ENCODE measurements at places on chromosomes 7 and 10. TPM values are rescaled to one million over a fixed set of nuclear protein-coding genes. Genes with fewer than 3 reads are reported as not detected.

- no peak overlapping the region for H3K4me3 ChIP-seq
- no peaks in the 10 kb centered on the region for H3K4me1 ChIP-seq
- H3K36me3 ChIP-seq = no peaks in the 10 kb centered on the region
- no peak overlapping the region for H3K27ac ChIP-seq
Observed at GRCh38 chr10:110040108-110040507, 32.3 kb downstream of the ADD3 start.

DNA sequence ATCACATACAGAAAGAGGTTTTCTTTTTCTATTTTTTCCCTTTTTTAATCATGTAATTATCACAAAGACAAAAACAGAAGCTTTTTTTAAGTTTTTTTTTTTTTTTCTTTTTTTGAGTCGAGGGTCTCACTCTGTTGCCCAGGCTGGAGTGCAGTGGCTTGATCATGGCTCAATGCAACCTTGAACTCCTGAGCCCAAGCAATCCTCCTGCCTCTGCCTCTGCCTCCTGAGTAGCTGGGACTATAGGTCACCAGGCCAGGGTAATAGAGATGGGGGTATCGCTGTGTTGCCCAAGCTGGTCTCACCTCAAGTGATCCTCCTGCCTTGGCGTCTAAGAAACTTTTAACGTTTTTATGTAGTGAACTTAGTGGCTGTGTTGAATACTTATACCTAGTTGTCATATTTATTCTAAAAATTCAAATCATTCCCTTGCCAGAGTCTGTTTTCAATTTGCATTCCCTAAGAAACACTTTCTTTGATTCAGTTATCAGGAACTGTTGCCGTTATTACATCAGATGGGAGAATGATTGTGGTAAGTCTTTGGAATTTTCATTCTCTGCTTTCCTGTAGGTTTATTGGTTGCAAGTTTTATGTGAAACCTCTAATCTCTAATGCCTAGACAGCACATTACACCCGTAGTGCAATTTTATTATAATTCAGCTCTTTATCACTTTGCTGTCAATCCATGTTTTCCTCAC, 1.3 kb downstream of the LSM8 start:
- H3K27ac ChIP-seq = 0 out of 2 replicates have a peak overlapping the region, but pooled peaks have one; percentile 66
- DNase-seq = no peak
- no peaks in the 10 kb centered on the region for H3K27me3 ChIP-seq
- peak overlapping the region; percentile 91 for H3K4me3 ChIP-seq

DNA sequence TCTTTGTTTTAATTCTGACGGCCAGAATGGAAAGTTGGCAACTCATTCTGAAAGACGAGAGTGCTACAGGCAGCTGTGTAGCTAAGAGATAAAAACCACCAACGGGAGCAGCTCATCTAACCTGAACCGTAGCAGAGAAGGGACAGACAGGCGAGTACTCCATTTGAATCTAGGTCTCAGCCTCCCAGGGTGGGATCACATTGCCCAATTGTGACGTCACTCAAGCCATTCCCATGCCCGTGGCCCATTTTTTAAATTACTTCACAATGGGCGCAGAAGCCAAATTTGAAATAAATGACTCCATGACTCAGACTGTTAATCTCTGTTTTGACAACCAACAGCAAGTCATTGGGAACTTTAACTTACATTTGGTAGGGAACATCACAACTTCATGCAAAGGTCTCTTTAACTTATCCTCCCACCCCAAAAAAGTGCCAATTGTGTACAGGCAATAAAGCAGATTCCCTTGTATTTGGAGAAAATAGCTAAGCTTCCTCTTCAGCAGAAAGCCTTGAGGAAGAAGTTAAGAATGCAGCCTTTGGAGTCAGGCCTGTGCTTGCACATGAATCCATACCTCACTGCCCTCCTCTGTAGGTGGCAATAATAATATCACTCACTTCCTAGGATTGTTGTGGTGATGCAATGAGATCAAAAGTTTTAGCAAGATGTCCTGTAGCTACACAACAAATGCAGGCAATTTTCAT, 93.2 kb upstream of the KIF5B start:
- no peaks in the 10 kb centered on the region for H3K36me3 ChIP-seq
- H3K4me3 ChIP-seq = no peak overlapping the region
- peak; percentile 37 for DNase-seq

- H3K36me3 ChIP-seq = no peaks in the 10 kb centered on the region
- H3K4me1 ChIP-seq = no peaks in the 10 kb centered on the region
- no peak overlapping the region for H3K4me3 ChIP-seq
- DNase-seq = no peak
- H3K27me3 ChIP-seq = 0 out of 2 replicates have a peak, but pooled peaks cover 6% of the 10 kb centered on the region
- no peak overlapping the region for H3K27ac ChIP-seq
Observed at GRCh38 chr10:44935201-44935965, 24.2 kb upstream of the RASSF4 start.

GRCh38 chr7:135291809-135292253, 58.2 kb downstream of the STRA8 start:
- peak; percentile 56 for DNase-seq
- H3K27ac ChIP-seq = peak overlapping the region; percentile 56
- no peak overlapping the region for H3K4me3 ChIP-seq
- H3K4me1 ChIP-seq = peaks cover 17% of the 10 kb centered on the region

GRCh38 chr7:41197769-41198168, 505.1 kb downstream of the INHBA start:
- H3K4me1 ChIP-seq = no peaks in the 10 kb centered on the region
- DNase-seq = no peak
- H3K36me3 ChIP-seq = no peaks in the 10 kb centered on the region
- H3K27me3 ChIP-seq = no peaks in the 10 kb centered on the region

DNA sequence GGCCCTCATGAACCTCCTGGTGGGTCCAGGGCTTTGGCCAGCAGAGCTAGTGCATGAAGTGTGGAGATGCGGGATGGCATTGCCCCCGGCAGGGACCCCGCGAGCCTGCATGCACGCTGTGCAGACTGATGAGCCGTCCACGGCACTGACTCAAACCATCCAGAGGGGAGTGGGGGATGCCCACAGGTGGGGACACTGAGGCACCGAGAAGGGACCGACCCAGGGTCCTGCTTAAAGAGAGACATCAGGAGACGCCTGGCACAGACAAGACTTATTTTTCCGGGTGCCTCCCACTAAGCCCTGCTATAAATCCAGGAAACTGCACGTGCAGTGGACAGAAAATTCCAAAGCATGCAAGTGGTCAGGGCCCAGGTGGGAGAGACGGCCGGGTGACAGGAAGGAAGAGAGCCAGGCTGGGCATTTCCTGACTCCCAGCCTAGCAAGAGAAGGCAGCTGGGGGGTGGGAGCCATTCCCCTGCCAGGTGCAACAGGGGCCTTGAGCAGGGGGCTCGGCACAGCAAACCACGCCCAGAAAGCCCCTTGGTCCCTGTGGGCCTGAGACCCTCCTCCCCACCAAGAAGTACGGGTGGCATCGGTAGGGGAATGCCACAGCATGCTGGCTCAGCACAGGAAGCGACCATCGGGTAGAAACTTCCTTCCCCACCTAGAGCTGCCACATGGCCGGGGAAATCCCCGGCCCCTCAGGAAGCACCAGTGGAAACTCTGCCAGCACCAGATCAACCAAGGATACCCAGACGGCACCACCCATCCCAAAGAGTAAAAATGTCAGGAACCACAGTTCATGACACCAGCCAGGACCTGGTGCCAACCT, 91.5 kb downstream of the FOXL3 start:
- peaks cover 95% of the 10 kb centered on the region for H3K27me3 ChIP-seq
- no peaks in the 10 kb centered on the region for H3K36me3 ChIP-seq
- no peak overlapping the region for H3K4me3 ChIP-seq
- no peaks in the 10 kb centered on the region for H3K4me1 ChIP-seq
- H3K27ac ChIP-seq = no peak overlapping the region

- H3K4me3 ChIP-seq = no peak overlapping the region
- DNase-seq = no peak
- no peaks in the 10 kb centered on the region for H3K27me3 ChIP-seq
- H3K27ac ChIP-seq = no peak overlapping the region
Observed at GRCh38 chr7:81327468-81328266, 408.8 kb upstream of the SEMA3C start.

DNA sequence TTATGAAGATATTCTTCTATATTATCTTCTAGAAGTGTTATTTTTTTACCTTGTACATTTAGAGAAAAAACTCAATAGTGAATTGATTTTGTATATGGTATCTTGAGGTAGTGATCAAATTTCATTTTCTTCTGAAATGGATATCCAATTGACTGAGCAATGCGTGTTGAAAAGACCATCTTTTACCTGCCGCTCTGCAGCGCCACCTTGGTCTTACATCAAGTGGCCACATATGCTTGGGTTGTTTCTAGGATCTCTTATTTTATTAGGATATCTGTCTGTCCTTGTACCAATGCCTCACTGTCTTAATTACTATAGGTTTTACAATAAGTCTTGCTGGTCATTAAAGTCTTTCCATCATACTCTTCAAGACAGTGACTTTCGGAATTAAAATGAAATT, 53.0 kb downstream of the CUL2 start:
- no peak overlapping the region for H3K27ac ChIP-seq
- H3K4me3 ChIP-seq = no peak overlapping the region
- no peaks in the 10 kb centered on the region for H3K4me1 ChIP-seq
- no peaks in the 10 kb centered on the region for H3K36me3 ChIP-seq
- no peaks in the 10 kb centered on the region for H3K27me3 ChIP-seq
- no peak for DNase-seq

GRCh38 chr7:159205833-159206232, 61.2 kb upstream of the VIPR2 start:
- H3K4me1 ChIP-seq = no peaks in the 10 kb centered on the region
- no peaks in the 10 kb centered on the region for H3K36me3 ChIP-seq
- H3K27me3 ChIP-seq = peaks cover 79% of the 10 kb centered on the region
- H3K27ac ChIP-seq = no peak overlapping the region

DNA sequence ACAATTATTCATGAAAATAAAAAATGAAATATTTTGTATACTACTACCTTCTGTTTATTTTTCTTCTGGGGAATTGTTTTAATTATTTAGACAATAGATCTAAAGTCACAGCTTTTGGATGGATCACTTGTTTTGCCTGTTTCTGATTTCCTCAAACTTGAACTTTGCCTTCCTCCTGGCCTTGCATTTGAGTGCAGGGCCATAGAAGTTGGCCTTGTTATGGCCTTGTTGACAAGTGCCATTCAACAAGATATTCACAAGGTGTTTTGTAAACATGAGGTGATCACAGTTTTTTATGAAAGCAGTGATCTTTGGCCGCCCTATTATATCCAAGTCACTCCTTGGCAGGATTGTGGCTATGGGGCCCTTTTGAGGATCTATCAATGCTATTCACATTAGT, 4.6 kb downstream of the ZNF22 start:
- peaks cover 18% of the 10 kb centered on the region for H3K4me1 ChIP-seq
- H3K4me3 ChIP-seq = no peak overlapping the region
- H3K36me3 ChIP-seq = peaks cover 29% of the 10 kb centered on the region
- no peaks in the 10 kb centered on the region for H3K27me3 ChIP-seq

DNA sequence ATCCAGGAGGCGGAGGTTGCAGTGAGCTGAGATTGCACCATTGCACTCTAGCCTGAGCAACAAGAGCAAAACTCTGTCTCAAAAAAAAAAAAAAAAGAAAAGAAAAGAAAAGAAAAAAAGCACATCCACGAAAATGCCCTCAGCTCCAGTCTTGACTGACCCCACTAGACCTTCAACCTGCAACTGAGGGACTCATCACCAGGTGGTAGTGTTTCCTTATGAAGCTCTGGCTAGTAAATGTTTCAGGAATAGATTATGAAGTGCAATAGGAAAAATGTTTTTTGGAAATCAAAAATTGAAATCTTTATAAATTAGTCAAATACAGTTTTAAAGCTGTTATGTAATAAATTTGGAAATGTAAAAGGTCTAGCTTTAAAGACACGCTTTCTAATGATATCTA, 22.4 kb downstream of the TLL2 start:
- H3K4me3 ChIP-seq = no peak overlapping the region
- H3K4me1 ChIP-seq = no peaks in the 10 kb centered on the region
- no peaks in the 10 kb centered on the region for H3K27me3 ChIP-seq
- DNase-seq = no peak
- H3K27ac ChIP-seq = no peak overlapping the region
- no peaks in the 10 kb centered on the region for H3K36me3 ChIP-seq

GRCh38 chr7:121339082-121339481, 10.3 kb downstream of the WNT16 start:
- no peak overlapping the region for H3K27ac ChIP-seq
- H3K36me3 ChIP-seq = no peaks in the 10 kb centered on the region
- H3K4me1 ChIP-seq = no peaks in the 10 kb centered on the region
- no peaks in the 10 kb centered on the region for H3K27me3 ChIP-seq
- H3K4me3 ChIP-seq = no peak overlapping the region

DNA sequence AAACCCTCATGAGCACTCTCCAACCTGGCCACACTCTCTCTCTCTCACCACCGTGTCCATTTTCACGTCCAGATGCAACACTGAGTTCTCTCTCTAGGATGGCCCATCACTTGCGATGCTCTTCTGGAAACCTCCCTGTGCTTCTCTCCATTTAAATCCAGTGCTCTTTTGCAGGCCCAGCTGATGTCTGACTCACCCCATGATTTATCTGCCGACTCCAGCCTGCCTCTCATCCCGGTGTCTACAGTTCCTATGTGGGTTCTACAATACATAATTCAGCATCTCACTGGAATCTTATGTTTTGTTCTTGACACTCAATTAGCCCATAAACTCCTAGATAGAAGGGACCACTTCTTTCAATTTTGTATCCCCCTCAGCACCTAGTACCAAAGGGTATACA, 5.0 kb downstream of the TPK1 start:
- H3K27ac ChIP-seq = no peak overlapping the region
- no peaks in the 10 kb centered on the region for H3K36me3 ChIP-seq
- H3K4me3 ChIP-seq = no peak overlapping the region
- DNase-seq = no peak
- peaks cover 19% of the 10 kb centered on the region for H3K4me1 ChIP-seq

CYP26A1 gene
- 2.2 TPM for total RNA-seq

CCDC6 gene
- 66.2 TPM for total RNA-seq

UPK3B gene
- 16.8 TPM for total RNA-seq

SVIL gene
- 166 TPM for total RNA-seq

WEE2 gene
- total RNA-seq = not detected

ACHE gene
- 0.35 TPM for total RNA-seq

COBL gene
- 49.4 TPM for total RNA-seq

EPDR1 gene
- 5.4 TPM for total RNA-seq

SNCG gene
- 144 TPM for total RNA-seq

PNLIPRP2 gene
- not detected for total RNA-seq

OPALIN gene
- total RNA-seq = not detected

SAMD9 gene
- 12.1 TPM for total RNA-seq

IQCE gene
- total RNA-seq = 28.3 TPM

GSTO2 gene
- 3.3 TPM for total RNA-seq

SFRP4 gene
- total RNA-seq = not detected

HKDC1 gene
- total RNA-seq = 173 TPM

MAGI2 gene
- total RNA-seq = 1.6 TPM

LRRC61 gene
- 42.3 TPM for total RNA-seq

AUTS2 gene
- total RNA-seq = not detected
